ENCODE measurements at places on chromosomes 6 and 20.

DNA sequence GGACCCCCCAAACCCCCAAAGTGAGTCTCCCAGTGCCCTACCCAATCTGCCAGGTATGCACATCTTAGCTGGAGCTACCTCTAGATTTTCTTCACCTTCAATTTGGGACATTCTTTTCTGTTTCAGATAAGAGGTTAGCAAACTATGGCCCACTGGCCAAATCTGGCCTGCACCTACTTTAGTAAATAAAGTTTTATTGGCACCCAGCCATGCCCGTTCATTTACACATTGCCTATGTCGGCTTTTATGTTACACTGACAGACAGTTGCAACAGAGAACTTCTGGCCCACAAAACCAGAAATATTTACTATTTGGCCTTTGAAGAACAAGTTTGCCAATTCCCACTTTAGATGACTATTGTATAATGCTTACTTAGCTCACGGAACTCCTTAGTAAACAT, 55.9 kb upstream of the STX16 start:
- no peaks in the 10 kb centered on the region for H3K36me3 ChIP-seq
- H3K4me1 ChIP-seq = peaks cover 3% of the 10 kb centered on the region
- no peak overlapping the region for H3K4me3 ChIP-seq
- no peak for DNase-seq

GRCh38 chr6:157731221-157731620, 91.8 kb upstream of the SNX9 start:
- DNase-seq = no peak
- H3K27me3 ChIP-seq = no peaks in the 10 kb centered on the region
- no peak overlapping the region for H3K27ac ChIP-seq
- no peaks in the 10 kb centered on the region for H3K4me1 ChIP-seq
- peaks cover 2% of the 10 kb centered on the region for H3K36me3 ChIP-seq

- H3K4me3 ChIP-seq = peak overlapping the region; percentile 91
- H3K27ac ChIP-seq = peak overlapping the region; percentile 96
- H3K27me3 ChIP-seq = no peaks in the 10 kb centered on the region
- DNase-seq = no peak
These were observed 234.5 kb upstream of the ZNF217 start for GRCh38 chr20:53828088-53828681.

- no peaks in the 10 kb centered on the region for H3K27me3 ChIP-seq
- H3K27ac ChIP-seq = no peak overlapping the region
- no peak overlapping the region for H3K4me3 ChIP-seq
These were observed 12.5 kb upstream of the PCK1 start for GRCh38 chr20:57548177-57549058.
